ENCODE measurements at places on chromosomes 3 and 15. TPM values are rescaled to one million over a fixed set of nuclear protein-coding genes. Genes with fewer than 3 reads are reported as not detected.

VILL gene
- total RNA-seq, result 5.3 TPM

CFAP100 gene
- not detected for total RNA-seq

GNB4 gene
- total RNA-seq, result 62.5 TPM

LRRC49 gene
- total RNA-seq, result 19.7 TPM

CRBN gene
- 80.2 TPM for total RNA-seq

SPCS1 gene
- total RNA-seq, result 59.9 TPM

SLC28A1 gene
- total RNA-seq, result 0.12 TPM

XYLB gene
- total RNA-seq, result 5.4 TPM

HAUS2 gene
- total RNA-seq, result 40.6 TPM

HTR3E gene
- not detected for total RNA-seq

CLSTN2 gene
- total RNA-seq, result 1.00 TPM

ZNF774 gene
- total RNA-seq, result 1.1 TPM

BRPF1 gene
- total RNA-seq, result 17.4 TPM

CCNB2 gene
- total RNA-seq, result 21.4 TPM

CCR2 gene
- total RNA-seq, result not detected

DNAH12 gene
- total RNA-seq, result under 0.01 TPM

CASR gene
- not detected for total RNA-seq

SERF2 gene
- 546 TPM for total RNA-seq

TSC22D2 gene
- total RNA-seq, result 13.2 TPM

FANCD2OS gene
- total RNA-seq, result not detected

SGO1 gene
- total RNA-seq, result 16.2 TPM

OR5K2 gene
- total RNA-seq, result not detected

FAM107A gene
- not detected for total RNA-seq

CPN2 gene
- not detected for total RNA-seq

MRPL46 gene
- total RNA-seq, result 16.9 TPM

GOLGA8J gene
- total RNA-seq, result 0.11 TPM

SH3GL3 gene
- 0.11 TPM for total RNA-seq

GOLGA8T gene
- not detected for total RNA-seq

EAF1 gene
- 24.0 TPM for total RNA-seq

RHOV gene
- total RNA-seq, result not detected

MED12L gene
- 0.25 TPM for total RNA-seq

SUMF1 gene
- 61.1 TPM for total RNA-seq

PPARG gene
- 35.6 TPM for total RNA-seq

SLC9C1 gene
- 0.12 TPM for total RNA-seq

GRAMD2A gene
- total RNA-seq, result 0.33 TPM

Measured in uterine smooth muscle cell (primary cell).